Omental fat pad (tissue), 4 donors: ENCODE measurements at places on chromosomes 1 and 21. TPM values are rescaled to one million over a fixed set of nuclear protein-coding genes. Genes with fewer than 3 reads are reported as not detected.

Gene PPFIA4
- total RNA-seq = 0.72 TPM

- no peak for DNase-seq
Measured at GRCh38 chr1:94044290-94044790, 76.6 kb downstream of the ABCA4 start.

DNA sequence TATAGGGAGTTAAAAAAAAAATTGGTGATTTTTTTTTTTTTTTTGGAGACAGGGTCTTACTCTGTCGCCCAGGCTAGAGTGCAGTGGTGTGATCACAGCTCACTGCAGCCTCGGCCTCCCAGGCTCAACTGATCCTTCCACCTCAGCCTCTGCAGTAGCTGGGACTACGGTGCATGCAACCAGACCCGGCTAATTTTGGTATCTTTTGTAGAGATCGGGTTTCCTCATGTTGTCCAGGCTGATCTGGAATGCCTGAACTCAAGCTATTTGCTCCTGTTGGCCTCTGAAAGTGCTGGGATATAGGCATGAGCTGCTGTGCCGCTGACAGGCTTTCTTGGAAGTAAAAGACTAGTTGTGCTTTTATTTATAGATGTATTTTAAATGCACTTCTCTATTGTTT, 3.0 kb downstream of the CDC42 start:
- no peak for DNase-seq

Gene GJA8
- total RNA-seq = not detected
